ENCODE measurements at places on chromosomes 2 and 18. TPM values are rescaled to one million over a fixed set of nuclear protein-coding genes. Genes with fewer than 3 reads are reported as not detected.

- no peaks in the 10 kb centered on the region for H3K27me3 ChIP-seq
- no peaks in the 10 kb centered on the region for H3K36me3 ChIP-seq
- no peak for DNase-seq
- H3K27ac ChIP-seq = no peak overlapping the region
Measured at GRCh38 chr18:75221897-75222296, 11.3 kb downstream of the TSHZ1 start.

- H3K4me3 ChIP-seq = no peak overlapping the region
- peaks cover 9% of the 10 kb centered on the region for H3K4me1 ChIP-seq
- H3K27ac ChIP-seq = no peak overlapping the region
- H3K36me3 ChIP-seq = peaks cover 22% of the 10 kb centered on the region
- no peak for DNase-seq
- no peaks in the 10 kb centered on the region for H3K27me3 ChIP-seq
Measured at GRCh38 chr2:144471305-144472045, 48.4 kb downstream of the ZEB2 start.

DNA sequence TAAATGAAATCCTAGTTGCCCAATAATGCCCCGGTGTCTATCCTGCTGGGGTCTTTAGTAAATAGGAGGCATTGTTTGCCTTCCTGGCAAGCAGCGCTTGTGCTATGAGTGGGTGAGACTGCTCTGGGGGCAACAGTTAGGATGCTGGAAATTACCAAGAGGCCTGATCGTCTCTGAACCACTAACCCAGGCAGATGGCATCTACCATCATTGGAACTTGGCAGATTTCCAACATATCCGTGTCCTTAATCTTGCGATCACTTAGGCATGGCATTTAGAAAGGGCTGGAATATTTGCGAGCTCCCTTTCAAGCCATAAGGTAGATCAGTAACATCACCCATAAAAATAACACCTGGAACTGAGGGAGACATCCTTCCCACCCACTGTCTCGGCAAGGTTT is 18.8 kb upstream of the SH3RF3 start:
- H3K27me3 ChIP-seq = no peaks in the 10 kb centered on the region
- H3K36me3 ChIP-seq = no peaks in the 10 kb centered on the region
- DNase-seq = no peak
- no peaks in the 10 kb centered on the region for H3K4me1 ChIP-seq

- no peak for DNase-seq
- no peaks in the 10 kb centered on the region for H3K27me3 ChIP-seq
- no peak overlapping the region for H3K27ac ChIP-seq
- H3K36me3 ChIP-seq = no peaks in the 10 kb centered on the region
Measured at GRCh38 chr2:75800456-75800855, 89.7 kb upstream of the GCFC2 start.

DNA sequence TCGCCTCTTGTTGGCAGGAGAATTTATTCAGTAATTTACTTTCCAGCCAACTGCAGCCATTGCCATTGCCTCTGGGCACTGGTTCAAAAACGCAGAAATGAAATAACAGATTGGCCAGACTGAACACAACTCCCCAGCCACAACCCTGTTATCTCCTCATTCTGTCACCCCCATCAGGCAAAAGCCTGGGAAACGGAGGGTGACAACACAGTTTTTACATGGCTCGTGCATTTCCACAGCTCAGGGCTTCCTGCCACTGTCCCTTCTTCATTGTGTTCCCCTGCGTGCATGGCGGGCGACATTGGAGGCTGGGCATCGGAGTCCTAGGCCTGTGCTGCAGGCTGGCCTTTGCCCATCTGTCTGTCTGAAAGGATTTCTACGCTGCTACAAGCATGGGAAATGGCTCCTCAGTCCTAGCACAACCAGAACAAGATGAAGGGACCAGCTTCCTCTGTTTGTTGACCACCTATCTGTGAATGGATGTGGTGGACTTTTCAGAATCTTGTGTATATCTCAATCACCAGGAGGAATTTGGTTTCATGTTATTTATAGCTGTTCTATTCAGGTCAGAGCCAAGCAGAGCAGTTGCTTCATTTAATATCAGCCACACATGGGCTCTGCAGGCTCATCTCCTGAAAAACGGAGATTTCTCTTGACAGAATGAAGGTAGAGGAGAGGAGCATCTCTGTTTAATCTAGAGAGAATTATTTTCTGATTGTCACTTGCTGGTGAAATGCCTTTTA is 107.0 kb downstream of the MGAT5 start:
- no peak for DNase-seq
- H3K36me3 ChIP-seq = no peaks in the 10 kb centered on the region
- no peaks in the 10 kb centered on the region for H3K27me3 ChIP-seq
- no peak overlapping the region for H3K27ac ChIP-seq
- no peaks in the 10 kb centered on the region for H3K4me1 ChIP-seq

GRCh38 chr18:36015629-36016028 is 43.1 kb downstream of the RMP24 start:
- H3K4me3 ChIP-seq = no peak overlapping the region
- no peaks in the 10 kb centered on the region for H3K27me3 ChIP-seq
- H3K4me1 ChIP-seq = no peaks in the 10 kb centered on the region
- H3K27ac ChIP-seq = no peak overlapping the region
- H3K36me3 ChIP-seq = no peaks in the 10 kb centered on the region

DNA sequence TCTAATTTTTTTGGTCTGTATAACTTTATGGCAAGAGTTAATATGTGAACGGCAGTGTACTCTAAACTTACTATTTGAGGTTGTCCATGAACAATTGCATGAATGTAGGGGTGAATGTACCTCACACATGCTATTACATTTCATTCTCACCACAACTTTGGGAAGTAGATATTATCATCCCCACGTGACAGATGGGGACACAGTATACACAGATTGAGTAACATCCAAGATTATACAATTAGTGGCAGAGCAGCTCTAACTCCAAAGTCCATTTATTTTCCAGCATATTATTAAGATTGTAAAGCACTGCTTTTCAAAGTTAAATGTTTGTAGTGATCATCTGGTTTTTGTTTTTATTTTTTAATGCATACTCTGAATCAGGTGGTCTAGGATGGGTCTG is 622.1 kb upstream of the ZEB2 start:
- no peak overlapping the region for H3K27ac ChIP-seq
- no peaks in the 10 kb centered on the region for H3K36me3 ChIP-seq
- H3K4me3 ChIP-seq = no peak overlapping the region
- no peaks in the 10 kb centered on the region for H3K27me3 ChIP-seq

Gene FBXO48
- total RNA-seq = 1.5 TPM

Gene PROKR1
- total RNA-seq = not detected

Data from left lung (tissue), 14 donors.